Stimulated activated CD4-positive, alpha-beta T cell treated with anti-CD3 and anti-CD28 coated beads, Interleukin-1b, Interleukin-23, amount 100 ng/mL, for 24 hours (primary cell): ENCODE measurements at places on chromosomes 13 and 19.

GRCh38 chr19:12603714-12604113, 6.9 kb downstream of the ZNF490 start:
- no peak for DNase-seq

- no peak for DNase-seq
Observed at GRCh38 chr13:99969919-99970650, 1.5 kb downstream of the ZIC5 start.

DNA sequence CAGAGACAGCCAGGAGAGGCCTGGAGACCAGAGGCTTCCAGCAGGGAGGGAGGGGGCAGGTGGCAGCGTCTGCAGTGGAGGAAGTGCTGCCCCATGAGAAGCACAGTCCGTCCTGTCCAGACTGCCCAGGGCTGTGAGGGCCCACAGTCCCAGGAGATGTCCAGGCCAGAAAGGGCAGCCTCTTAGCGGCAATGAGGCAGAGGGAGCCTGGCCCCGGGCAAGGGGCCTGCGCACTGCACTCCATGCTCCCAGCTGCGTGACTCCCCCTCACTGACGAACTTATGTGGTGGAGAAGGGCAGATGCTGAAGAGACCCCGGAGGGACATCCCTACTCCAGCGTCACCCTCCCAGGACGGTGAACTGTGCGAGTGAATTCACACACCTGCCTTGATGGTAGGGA, 115.3 kb downstream of the SOX1 start:
- no peak for DNase-seq

DNA sequence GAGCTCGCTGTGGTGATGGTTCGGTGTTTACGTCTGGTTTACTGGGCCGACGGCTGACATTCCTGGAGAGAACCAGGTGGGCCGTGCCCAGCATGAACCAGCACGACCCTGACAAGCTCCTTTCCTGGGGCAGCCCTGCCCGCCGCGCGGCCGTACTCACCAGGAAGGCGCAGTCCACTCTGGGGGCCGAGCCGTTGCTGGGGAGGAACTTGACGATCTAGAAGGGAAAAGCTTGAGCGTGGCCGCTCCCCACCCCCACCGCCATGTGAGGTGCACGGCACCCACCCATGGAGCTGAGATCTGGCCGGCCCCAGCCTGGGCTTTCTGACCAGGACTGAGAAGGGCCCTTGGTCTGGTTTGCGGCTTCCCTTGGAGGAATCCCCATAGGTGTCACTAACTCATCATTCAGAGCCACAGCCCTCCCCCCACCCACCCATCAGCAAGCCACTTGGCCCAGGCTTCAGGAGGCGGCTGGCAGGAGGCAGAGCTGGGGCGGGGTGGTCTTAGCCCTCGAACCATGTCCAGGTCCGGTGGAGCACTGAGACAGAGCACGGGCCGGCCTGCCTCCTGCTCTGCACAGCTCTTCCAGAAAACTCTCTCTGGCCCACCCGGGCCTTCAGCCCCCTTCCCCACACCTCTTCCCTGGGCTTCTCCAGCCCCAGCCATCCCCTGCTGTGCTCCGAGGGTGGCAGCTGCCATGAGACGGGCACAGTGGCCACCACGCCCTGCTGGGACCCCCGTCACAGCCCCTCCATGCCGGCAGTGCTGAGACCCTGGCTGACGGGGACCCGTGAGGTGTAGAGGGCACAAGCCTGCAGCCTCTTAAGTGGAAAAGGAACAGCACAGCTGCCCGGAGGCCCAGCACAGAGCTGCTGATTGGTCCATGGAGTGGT, 6.2 kb downstream of the ATP4B start:
- DNase-seq: no peak

GRCh38 chr19:48999481-49000325, 6.0 kb downstream of the RUVBL2 start:
- DNase-seq: peak; percentile 27

DNA sequence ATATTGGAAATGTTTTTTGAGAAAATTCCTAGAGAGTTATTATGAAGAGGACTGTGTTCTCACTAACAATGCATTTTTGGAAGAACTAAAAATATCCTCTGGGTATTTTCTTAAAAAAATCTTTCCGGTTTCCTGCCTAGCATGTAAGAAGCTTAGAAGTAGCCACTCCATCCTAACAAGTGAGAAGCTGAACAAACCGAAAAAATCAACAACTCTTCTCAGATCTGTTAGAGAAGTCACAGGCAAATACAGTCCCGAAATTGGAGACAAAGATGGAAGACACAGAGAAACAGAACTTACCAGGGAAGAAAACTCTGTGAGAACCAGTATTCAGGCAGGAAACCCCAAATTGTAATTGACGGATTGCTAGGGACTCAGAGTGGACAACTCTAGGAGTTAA, 173.0 kb downstream of the KLF12 start:
- DNase-seq: no peak

GRCh38 chr13:77693449-77693940, 4.0 kb upstream of the SLAIN1 start:
- DNase-seq: no peak

DNA sequence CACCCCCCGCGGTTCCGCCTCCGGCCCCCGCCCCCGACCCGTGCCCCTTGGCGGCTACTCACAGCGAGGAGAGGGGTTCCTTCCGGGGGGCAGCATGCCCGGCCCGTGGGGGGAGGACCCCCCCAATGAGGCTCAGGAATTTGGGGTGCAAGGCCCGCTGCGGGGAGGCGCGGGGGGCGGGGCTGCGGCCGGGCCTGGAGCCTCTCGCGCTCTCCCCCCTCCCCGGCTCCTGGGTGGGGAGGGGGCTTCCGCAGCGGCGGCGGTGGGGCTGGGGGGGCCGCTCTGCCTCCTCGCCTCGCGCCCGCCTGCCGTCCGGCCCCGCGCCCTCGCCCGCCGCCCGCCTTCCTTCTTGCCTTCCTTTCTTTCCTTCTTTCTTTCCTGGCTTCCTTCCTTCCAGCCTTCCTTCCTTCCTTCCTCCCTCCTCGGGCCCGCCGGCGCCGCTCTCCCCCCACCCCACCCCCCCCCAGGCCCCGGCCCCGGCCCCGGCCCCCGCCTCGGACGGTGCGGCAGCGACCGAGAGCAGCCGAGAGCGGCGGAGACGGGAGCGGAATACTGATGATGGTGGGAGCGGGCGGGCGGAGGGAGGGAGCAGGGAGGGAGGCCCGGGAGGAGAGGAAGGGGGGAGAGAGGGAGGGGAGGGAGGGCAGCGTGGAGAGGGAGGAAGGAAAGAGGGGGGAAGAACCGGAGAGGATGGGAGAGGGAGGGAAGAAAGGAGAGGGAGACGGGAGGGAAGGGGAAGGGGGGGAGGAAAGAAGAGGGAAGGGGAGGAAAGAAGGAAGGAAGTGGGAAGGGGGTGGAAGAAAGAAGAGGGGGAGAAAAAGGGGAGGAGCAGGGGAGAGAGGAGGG, at the start of gene LRRC4B:
Gene LRRC4B, minus strand, starts transcription at position 554 of the 846 bp plus-strand sequence. CDS start 19,597 bp downstream, outside the sequence.
- no peak for DNase-seq

DNA sequence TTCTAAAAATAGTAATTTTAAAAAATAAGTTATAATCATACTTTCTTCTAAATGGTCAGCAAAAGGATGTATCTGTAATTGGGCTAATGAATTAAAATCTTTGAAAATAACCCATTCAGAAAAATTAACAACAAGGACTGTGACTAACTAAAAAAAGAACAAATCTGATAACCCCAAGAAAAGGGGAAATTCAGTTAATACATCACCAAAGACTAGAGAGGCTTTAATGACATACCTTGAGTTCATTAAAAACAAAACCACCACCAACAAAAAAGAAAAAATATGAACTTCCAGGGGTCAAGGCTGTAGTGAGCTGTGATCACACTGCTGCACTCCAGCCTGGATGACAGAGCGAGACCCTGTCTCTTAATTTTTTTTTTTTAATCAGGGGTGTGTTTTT, 121.8 kb downstream of the TBC1D4 start:
- DNase-seq: no peak

DNA sequence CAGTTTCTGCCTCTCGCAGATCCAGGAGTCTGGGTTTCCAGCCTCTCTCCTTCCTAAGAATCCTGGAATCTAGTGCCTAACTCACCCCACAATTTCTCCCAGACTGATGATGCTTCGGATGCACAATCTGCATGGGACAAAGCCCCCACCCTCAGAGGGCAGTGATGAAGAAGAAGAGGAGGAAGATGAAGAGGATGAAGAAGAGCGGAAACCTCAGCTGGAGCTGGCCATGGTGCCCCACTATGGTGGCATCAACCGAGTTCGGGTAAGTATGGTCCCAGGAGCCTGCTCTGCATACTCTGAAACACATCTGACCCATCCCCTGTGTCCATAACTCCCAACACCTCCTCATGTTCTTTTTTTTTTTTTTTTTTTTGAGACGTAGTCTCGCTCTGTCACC, 796 bp downstream of the GRWD1 start:
- DNase-seq: no peak

- no peak for DNase-seq
Observed at GRCh38 chr19:16882146-16882545, 6.7 kb upstream of the F2RL3 start.

- DNase-seq: no peak
Observed at GRCh38 chr19:55152017-55152416, 3.0 kb upstream of the TNNT1 start.

GRCh38 chr13:103945836-103946235, 879.6 kb upstream of the SLC10A2 start:
- DNase-seq: no peak

DNA sequence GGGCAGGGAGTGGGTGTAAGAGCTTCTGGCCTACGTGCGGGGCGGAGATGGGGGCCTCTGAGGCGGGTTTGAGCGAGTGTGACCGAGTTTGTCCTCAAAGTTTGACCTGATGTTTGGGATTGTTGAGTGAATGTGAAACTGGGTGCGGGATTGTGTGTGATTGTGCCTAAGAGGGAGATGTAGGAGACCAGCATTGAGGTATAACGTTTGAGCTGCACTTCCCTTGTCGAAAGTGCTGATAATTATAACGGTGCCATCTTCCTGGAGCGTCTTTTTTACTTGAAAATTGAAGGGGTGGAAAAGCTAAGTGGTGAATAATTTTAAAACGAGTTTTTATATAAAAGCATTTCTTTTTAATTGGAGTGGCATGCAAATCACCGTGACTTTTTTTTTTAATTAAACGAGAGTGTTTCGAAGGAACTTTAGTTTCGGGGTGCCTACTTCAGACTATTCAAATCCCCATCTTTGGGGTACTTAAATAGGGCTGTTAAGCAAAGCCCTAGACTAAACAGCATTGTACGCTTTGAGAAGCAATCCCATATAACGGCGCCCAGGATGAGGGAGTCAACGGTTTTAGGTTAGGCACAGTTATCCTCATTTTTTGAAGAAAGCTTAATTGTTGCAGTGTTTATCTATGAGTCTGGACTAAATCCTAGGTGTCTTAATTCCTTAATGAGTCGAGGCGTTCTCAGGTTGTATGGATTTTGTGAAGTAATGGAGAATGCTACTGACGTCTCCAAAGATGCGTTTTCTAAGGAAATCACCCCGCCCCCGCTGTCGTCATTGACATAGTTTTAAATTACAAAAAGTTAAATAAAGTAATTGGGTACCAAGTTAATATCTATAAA, 594 bp downstream of the ZNF146 start:
- peak; percentile 9 for DNase-seq

- peak; percentile 51 for DNase-seq
Observed at GRCh38 chr13:40388617-40389016, 277.8 kb downstream of the FOXO1 start.

DNA sequence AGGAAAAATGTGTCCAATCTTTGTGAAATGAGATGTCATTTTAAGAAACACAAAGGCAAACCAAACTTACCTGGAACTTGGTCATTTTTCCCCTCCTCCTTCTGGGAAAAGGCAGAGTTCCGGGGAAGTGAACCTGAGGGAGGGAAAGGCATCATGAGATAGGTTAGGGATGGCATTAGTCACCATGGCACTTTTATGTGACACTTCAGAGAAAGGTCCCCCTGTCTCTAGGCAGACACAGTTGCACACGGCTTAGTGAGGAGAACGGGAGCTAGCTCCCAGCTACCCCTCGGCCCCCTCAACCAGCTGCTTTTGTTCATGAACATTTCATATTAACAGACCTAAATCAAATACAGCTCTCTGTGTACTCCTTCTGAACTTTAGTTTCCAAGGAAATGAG, 1.5 kb downstream of the ZNF235 start:
- DNase-seq: no peak

DNA sequence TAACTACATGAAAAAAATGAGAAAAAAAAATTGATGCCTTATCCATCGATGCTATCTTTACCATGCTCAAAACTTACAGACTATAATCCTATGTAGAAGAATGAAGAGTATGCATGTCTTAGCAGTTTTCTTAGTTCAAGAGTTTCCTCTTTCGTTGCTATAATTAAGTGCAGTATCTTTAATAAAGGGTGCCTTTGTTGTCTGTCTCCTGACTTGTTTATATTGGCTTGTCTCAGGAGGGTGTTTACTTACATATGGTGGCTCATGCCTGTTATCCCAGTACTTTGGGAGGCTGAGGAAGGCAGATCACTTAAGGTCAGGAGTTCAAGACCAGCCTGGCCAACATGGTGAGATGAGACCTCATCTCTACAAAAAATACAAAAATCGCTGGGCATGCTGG, 44.3 kb downstream of the MTMR6 start:
- DNase-seq: no peak

GRCh38 chr19:1856698-1857603, 6.4 kb downstream of the KLF16 start:
- DNase-seq: peak; percentile 48

GRCh38 chr13:42652642-42653415, 78.9 kb downstream of the TNFSF11 start:
- DNase-seq: no peak

DNA sequence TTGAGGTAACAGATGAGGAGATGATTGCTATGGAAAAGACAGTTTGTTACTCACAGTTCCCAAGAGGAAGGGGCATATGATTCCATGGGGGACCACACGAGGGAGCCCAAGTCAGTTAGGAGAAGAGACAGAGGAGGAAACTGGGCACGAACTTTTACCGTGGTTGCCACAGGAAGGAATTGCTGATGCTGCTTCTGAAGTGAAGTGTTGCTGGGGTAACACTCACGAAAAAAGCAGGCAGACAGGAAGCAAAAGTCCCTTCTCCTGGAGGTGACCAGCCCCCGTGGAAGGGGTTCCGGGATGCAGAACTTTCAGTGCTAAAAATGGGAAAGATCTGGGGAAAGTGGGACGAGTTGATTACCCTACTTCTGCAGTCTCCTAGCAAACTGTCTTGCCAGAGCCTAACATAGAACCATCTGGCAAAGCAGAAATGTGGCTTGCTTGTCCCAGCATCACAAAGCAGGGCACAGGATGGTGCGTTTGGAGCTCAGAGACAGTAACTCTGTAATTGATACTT, 35.4 kb upstream of the MAP3K10 start:
- DNase-seq: no peak

GRCh38 chr13:99203601-99204579, 3.2 kb downstream of the UBAC2 start:
- no peak for DNase-seq

GRCh38 chr13:89550938-89551337, 1796.5 kb upstream of the MIR17HG start:
- no peak for DNase-seq

- no peak for DNase-seq
Observed at GRCh38 chr13:106362707-106363106, 172.8 kb downstream of the EFNB2 start.

- no peak for DNase-seq
Observed at GRCh38 chr13:100881291-100881864, 206.8 kb upstream of the TMTC4 start.
